ENCODE measurements at places on chromosomes 3 and 15.

- DNase-seq = no peak
Observed at GRCh38 chr3:109045271-109046040, 72.5 kb downstream of the MORC1 start.

DNA sequence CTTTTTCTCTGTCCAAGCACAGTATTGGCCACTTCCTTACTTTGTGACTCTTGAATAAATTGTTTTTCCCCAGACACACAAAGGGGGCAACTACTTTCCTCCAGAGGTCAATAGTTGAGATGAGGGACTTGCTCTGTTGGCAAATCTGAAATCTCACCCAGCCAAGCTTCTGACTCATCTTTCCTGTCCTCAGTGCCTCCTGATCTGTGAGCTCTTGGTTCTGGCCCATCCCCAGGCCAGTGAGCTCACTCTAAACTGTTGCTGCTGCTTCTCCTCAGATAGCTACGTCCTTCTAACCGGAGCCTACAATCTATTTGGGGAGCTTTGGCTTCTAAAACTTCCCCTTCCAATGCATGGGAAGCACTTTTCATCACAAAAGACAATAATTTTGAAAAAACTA, 50.0 kb upstream of the NMD3 start:
- no peak for DNase-seq

GRCh38 chr3:106255870-106256248, 387.0 kb upstream of the CBLB start:
- no peak for DNase-seq

DNA sequence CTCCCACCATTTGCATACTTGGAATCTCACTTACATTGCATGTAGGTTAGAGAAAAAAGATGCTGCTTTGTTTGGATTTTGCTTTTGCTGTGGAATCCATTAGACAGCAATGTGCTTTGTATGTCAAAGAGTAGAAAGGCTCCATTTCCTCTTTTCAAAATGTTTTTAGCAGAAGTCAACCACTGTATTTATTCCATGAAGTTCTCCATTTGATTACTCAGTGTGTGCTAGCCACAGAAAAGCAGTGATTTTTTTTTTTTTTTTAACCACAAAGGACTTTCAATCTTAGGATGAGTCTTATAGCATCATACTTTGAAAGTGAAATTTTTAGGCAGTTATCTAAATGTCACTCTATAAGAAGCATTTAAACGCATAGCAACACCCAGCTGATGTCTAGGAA, 285.0 kb upstream of the ADAMTS9 start:
- DNase-seq = no peak

- peak; percentile 84 for DNase-seq
Observed at GRCh38 chr15:93331545-93332167, 242.6 kb upstream of the RGMA start.

- DNase-seq = no peak
Observed at GRCh38 chr3:190258634-190259033, 63.6 kb downstream of the CLDN1 start.

All from thymus (tissue), 14 donors.